HCT116 (cell line): ENCODE measurements at places on chromosomes 5 and 9.

DNA sequence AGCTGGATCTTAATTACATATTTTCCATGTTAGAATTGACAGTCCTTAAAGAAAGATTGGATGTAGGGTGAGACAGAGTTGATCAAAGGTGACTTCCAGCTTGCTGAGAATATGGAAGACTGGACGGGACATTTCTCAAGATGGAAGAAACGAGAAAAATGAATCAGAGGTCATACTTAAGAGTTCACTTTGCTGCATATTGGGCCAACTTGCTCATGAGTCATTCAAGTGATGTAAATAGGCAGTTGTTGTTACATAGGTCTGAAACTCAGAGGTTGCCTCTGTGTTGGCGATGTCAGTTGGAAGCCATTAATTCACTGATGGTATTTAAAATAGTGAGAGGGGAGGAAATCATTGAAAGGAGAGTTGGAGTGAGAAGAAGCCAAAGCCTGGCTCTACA, 132.8 kb downstream of the CD180 start:
- DNase-seq, result no peak

DNA sequence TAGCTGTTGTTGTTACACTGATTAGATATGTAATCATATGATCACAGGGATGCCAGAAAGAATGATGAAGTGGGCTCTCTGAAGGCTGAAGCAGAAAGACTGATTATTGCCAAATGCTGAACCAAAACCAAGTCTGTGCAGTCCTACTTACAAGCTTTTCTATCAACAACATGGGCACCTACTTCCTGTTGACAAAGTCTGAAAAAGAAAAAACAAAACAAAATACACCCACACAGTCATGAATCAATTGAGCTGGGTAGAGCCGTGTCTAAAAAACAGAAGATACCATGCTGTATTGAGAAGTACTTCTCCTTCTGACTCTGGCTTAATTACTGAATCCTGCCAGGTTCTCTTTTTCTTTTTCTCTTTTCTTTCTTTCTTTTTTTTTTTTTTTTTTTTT, 363.4 kb downstream of the RAB3C start:
- no peak for DNase-seq

GRCh38 chr5:35161652-35162273, 68.5 kb downstream of the PRLR start:
- DNase-seq, result no peak

DNA sequence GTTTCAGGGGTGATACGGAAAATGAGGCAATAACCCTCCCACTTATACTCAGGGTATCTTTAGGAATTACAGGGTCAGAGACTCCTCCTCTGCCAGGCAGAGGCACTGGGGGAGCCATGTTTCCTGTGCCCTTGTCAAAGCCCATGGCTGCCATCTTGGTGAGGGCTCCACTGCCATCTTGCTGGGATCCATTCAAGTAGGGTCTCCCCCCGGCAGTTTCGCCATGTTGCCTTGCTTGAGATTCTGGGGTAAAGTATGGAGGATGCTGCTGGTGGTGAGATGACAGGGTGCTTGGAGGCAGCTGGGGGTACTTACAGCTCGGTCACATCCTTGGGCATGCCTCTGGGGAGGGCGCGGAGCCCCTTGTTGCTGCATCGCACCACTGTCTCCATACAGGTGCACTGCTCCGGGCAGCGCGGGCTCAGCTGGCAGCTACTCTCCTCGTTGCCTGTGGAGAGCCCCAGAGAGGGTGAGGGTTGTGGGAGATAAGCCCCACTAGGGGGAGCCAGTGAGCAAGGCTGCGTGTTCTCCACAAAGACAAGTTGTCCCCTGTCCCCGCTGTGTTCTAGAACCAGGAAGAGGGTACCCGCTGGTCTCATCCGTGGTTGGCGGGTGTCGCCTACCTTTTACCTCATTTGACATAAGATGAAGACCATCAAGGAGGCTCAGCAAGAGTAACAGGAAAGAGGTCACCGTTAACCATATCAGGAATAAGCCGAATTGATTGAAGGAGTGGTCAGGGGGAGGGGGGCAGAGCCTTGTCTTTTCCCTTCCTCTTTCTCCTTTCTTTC, 169.0 kb upstream of the PANK3 start:
- DNase-seq, result peak; percentile 48

DNA sequence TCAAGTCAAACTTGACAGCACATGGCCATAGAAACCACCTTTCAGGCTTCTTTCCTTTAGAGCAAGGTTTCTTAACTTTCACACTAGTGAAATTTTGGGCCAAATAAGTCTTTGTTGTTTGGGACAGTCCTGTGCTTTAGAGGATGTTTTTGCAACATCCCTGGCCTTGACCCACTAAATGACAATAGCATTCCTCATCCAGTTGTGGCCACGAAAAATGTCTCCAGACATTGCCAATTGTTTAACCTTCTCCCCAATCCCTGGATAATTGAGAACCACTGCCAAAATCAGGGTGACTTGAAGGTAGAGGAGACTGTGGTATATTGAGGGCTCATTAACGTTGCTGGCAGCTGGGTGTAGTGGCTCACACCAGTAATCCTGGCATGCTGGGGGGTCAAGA, 72.0 kb downstream of the ALDH1A1 start:
- DNase-seq, result no peak

GRCh38 chr5:81482595-81482994, 88.7 kb upstream of the ACOT12 start:
- DNase-seq, result no peak

DNA sequence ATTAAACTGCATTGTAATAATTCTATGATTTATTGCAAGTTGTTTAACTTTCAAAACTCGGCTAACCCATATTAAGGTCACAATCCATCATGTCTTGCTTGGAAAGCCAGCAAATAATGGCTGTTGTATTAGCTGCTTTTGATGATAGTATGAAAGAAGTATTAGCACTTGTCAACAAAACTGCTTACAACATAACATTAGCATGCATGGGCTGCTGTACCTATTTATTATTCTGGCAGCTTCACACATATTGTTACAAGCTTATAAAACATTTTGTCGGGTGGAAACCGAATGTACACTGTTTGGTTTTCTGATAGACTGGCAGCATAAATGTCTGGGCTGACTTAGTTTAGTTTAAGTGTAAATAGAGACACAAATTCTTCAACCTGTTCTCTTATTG, 378.3 kb downstream of the KIAA0825 start:
- no peak for DNase-seq

GRCh38 chr5:160280384-160281095, 31.8 kb downstream of the CCNJL start:
- DNase-seq, result no peak

DNA sequence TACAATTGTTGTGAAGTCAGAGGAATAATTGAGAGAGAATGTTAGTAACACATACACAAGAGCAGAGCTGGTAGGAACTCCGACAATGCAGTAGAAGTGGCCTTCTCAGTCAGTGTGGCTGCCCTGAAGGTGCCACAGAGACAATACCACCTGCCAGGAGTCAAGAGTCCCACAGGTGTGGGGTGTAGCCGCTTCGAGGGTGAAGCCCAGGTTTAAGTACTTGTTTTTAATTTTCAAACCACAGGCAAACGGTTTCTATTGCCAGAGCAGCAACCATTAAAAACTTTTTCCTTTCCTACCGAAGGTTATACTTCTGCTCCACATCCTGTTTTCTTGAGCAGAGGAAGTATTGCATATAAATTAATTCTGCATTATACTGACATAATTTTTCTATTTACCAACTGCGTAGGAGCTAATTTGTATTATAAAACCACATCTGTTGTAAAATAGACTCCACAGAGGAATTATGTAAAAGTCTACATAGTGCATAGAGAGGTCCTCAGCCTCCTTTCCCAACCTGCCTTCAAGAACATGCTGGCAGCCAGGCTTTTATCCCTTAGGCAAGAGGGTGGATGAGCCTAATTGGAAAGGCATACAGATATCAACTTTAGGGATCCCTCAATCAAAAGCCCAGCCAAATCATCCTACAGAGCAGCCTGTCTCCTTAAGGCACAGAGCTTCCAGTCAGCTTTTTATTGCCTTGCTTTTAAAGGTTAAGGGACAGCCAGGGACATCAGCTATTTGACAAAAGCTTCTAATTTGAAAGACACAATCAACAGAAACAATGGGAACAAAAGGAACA, 12.9 kb upstream of the ACTBL2 start:
- no peak for DNase-seq

GRCh38 chr9:98867103-98867428, 59.6 kb downstream of the GALNT12 start:
- DNase-seq, result no peak

GRCh38 chr5:113059232-113060040, 82.8 kb downstream of the DCP2 start:
- no peak for DNase-seq

DNA sequence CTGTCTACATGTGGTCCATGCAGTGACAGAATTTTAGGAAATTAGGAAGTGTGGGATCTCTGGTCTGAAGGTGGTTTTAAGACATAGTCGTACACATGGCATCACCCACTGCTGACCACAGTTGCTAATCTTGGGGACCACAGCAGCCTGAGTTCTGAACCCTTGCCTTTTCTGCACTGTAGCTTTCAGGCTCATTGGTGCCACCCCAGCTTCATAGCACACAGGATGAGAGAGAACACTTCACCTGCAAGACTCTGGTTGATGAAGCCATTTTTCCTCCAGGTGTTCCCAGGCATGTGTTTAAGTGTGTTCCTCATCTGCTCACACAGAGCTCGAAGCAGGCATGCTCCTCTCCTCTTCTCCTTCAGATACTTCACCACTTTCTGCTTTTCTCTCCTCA, 68.2 kb upstream of the S1PR3 start:
- DNase-seq, result no peak

DNA sequence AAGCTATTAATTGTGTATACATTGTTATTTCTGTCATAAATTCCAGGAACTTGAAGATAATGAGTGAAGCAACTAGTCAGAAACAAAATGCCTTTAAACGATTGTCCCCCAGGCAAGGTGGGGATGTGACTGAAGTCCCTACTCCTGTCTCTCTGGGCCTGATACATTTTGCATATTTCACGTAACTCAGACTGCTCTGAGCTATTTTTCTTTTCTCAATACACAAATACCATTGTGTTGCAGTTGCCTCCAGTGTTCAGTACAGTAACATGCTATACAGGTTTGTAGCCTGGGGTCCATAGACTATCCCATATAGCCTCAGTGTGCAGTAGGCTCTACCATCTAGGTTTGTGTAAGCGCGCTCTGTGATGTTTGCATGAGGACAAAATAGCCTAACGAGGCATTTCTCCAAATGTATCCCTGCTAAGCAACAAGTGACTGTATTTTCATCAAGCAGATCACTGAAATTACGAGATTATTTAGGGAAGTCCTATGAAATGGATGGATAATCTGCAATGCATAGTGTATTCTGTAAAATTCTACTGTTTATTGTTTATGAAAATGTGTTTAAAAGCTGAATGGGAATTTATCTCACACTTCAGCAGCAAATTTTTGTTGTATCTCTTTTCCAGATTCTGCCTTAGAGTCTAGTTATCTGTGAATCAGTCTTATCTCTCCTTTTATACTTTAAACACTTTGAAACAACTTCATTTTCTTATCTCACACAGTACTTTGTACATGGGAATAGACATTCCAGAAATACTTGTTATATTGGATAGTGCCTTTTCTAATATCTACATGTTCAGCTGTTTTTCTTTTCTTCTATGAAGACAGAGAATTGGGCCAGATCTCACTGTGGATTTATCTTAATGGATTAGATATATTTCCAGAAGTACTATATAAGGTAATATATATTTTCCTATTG, 150.5 kb downstream of the CD180 start:
- no peak for DNase-seq

DNA sequence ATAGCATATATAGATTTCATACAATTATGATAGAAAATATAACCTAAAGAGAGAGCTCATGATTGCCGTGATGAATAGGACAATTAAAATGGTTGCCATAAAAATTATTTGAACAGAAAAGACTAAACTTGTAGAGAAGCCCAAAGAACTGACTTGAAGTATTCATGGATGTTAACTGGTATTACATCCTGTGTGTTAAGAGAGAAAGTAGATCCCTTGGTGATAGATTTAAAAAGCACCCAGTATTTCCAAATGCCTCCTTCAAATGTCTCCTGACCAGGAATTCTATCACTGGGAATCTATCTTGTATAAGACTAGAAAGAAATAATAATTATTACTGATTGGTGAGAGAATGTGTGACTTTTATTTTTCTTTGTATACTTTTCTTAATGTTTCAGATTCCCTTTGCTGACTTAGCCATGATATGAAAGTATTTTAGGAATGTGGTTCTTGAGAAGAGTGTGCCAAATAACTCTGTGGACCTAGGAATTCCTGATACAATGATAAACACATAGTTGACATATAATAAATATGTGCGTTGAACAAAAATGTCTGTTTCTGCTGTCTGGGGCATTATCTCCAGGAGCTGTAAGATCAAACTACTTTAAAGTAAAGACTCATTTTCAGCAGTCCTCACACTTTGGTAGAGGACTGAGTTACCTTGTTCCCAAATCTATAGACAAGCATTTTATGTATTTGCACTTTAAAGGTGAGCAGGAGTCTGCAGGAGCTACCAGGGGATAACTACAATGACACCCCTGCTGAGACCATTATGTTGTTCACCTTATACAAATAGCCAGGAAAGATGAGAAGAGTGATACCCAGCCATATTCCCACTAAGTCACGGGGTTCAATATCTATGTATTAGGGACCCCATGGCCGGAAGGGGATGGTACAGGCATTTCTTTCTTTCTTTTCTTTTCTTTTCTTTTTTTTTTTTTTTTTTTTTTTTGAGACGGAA, 211.1 kb upstream of the TLE4 start:
- no peak for DNase-seq

DNA sequence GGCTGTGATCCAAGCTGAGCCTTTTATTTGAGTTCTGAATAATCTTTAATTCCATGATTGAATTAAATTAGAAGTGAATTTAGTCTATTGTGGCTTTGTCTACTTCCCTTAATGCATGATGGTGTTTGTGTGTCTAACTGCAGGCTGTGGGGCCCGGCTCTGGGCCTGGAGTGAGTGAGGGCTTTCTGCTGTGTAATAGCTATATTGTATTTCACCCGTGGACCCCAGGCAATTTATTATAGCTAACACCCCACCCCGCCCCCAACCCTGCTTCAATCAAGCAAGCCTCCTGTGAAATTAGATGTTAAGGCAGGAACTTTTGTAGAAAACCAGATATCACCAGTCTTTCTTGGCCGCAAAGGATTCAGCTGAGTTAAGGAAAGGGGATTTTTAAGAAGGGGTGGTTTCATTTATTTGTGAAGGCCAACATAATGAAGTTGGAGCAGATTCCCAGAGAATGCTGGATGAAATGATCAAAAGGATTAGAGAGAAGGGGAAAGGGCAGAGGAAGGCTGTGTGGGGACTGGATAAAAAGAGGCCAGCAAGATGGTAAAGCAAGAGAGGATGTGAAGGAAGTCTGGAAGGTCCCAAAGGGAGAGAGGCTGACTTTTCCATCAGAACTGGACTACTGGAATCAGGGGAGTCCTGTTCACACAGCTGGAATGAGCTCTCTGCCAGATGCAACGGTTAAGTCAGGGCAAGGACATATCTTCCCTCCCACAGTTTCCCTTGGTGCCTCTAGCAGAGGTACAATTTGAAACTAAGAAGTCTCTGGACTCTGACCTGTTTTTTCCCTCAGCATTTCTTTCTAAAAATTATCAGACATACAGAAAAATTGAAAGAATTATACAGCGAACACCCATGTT, 125.3 kb upstream of the SAP30L start:
- DNase-seq, result no peak

- DNase-seq, result no peak
Measured at GRCh38 chr5:180352116-180353047, 754 bp downstream of the GFPT2 start.
